ENCODE measurements at places on chromosomes 5 and 9.
A peak's percentile ranks its signal among the peaks of the same experiment; 100 is the strongest.

GRCh38 chr5:180209137-180209581 lies at the start of gene RASGEF1C:
Gene RASGEF1C, minus strand, starts transcription at chr5:180209211. Its CDS starts 71,159 bp downstream, at chr5:180138052.
- no peak for DNase-seq

GRCh38 chr5:21681911-21682310 lies 1171.2 kb downstream of the CDH12 start:
- DNase-seq = no peak

- DNase-seq = no peak
These were observed 1.5 kb upstream of the TMED7 start for GRCh38 chr5:115627295-115627865.

GRCh38 chr9:78566948-78567675 lies 270.2 kb downstream of the PSAT1 start:
- no peak for DNase-seq

GRCh38 chr5:93704996-93705395 lies 36.4 kb downstream of the POU5F2 start:
- no peak for DNase-seq

- DNase-seq = no peak
These were observed 12.4 kb upstream of the NFIB start for GRCh38 chr9:14326264-14326826.

DNA sequence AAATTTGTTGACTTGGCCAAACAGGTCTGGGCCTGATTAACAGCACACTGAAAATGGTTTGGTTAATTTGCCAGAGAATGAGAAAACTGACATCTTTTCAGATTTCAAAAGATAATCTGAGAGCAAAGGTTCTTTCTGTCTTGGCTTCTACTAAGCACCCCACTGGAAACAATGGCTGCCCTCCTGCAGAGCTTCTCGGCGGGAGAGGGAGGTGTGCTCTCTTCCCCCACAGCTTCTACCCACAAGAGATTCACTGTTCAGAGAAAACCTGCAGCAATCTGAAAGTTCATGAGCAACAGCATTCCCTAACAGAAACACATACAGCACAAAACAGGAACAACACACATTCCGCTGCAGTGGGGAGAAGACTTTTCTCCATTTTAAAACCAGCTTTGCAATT lies 3.0 kb downstream of the DNAH5 start:
- no peak for DNase-seq

GRCh38 chr5:168266016-168266415 lies 25.4 kb upstream of the WWC1 start:
- DNase-seq = no peak

DNA sequence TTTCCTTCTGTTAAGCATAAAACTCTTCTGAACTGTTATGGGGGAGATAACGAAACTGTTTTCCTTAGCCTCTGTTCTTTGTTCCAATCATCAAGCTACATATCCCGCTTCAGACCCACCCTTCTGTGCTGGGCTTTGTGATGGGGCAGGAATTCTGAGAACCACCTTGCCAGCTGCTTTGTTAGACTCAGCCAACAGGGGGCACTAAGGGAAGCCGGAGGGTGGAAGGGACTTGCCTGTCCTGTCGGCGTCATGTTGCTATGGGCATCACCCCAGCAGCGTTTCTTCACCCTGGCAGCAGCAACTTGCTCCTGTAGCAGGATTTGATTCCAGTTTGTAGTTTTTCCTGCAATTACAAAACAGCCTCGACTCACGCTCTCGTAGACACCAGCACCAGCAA lies 169.1 kb downstream of the CAAP1 start:
- no peak for DNase-seq

- DNase-seq = peak; percentile 63
These were observed 53.2 kb downstream of the TRIP13 start for GRCh38 chr5:945691-946551.

DNA sequence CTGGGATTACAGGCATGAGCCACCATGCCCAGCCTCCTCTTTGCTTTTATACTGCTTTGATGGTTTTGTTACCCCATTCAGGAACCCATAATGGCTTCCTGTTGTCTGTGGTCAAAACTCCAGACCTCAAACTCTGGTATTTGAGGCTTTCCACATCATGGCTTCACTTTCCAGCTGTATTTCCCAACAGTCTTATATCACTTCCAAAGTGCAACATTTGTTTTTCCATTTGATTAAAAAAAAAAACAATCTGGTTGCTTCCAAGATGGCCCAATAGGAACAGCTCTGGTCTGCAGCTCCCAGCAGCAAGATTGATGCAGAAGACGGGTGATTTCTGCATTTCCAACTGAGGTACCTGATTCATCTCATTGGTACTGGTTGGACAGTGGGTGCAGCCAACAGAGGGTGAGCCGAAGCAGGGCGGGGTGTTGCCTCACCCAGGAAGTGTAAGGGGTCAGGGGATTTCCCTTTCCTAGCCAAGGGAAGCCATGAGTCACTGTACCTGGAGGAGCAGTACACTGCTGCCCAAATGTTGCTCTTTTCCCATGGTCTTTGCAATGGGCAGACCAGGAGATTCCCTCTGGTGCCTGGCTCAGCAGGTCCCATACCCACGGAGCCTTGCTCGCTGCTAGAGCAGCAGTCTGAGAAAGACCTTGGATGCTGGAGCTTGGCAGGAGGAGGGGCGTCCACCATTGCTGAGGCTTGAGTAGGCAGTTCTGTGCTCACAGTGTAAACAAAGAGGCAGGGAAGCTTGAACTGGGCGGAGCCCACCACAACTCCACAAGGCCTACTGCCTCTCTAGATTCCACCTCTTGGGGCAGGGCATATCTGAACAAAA lies 458.4 kb downstream of the KDM4C start:
- DNase-seq = no peak

DNA sequence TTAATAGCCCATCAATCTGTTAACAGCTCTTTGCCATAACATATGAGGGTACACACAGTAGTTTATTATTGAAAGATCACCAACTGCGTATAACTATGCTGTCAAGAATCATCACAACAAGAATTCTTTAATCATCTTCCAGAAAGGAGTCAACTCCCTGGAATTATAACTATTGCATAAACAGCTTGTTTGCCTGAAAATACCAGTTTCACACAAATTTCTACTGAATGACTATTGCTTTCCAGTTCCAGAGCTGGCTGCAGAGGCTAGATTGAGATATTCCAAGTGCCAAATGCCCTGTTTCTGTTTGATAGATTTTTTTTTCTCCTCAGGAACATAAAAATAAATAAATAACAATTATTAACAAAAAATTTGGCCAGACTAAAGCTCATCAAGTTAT lies 444.7 kb downstream of the TLE1 start:
- no peak for DNase-seq

DNA sequence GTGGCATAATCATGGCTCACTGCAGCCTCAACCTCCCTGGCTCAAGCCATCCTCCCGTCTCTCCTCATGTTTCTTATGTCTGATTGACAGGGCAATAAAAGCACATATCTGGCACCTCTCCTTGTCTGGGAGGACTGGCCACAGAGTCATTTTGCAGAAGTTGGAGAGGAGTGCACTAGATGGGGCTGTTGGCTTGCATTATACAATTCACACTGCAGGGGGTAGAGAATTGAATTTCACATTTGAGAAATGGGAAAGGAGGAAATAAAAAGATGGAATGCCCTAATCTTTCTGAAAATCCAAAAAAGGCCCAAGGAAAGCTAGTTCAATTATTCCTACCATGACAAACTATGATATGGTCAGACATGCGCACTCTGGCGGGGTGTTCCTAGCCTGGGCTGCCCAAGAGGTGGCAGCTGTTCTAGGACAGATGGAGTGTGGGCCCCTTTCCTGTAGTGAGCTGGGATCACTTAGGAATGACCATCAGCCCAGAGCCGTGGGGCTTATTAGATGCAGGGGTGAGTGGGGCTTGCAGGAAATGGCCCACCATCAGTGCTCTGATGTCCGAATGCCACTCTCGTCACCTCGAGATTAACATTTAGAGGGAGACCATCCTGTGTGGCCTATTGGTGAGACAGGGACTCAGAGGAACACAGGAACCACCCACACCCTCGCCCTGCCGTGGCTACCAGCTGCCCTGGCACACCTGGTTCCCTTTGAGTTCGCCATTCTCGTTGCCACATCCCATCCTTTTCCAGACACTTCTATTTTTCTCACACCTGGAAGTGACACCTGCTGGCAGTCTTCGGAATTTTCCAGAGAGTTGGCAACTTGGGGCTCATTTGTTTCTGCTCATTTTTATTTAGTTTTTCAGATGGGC lies 21.8 kb upstream of the ANKRD18A start:
- DNase-seq = no peak

GRCh38 chr5:1842004-1842819 lies 40.5 kb downstream of the IRX4 start:
- DNase-seq = no peak

DNA sequence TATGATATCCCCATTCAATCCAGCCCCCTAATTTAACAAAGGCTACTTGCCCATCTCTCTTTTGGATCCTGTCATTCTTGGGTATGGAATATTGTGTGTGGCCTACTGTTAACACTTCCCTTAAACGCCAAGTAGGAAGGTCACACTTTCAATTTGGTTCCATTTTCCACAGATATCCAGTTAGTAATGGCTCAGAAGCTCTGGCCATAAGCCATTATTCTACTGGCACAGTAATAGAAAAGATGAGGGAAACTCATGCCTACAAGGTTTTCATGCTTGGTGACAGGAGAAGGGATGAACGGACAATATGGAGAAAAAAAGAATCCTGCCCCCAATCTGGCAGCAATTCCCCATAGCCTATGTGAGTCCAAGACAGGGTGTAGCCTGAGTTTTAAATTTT lies 227.6 kb downstream of the CRB2 start:
- DNase-seq = no peak

DNA sequence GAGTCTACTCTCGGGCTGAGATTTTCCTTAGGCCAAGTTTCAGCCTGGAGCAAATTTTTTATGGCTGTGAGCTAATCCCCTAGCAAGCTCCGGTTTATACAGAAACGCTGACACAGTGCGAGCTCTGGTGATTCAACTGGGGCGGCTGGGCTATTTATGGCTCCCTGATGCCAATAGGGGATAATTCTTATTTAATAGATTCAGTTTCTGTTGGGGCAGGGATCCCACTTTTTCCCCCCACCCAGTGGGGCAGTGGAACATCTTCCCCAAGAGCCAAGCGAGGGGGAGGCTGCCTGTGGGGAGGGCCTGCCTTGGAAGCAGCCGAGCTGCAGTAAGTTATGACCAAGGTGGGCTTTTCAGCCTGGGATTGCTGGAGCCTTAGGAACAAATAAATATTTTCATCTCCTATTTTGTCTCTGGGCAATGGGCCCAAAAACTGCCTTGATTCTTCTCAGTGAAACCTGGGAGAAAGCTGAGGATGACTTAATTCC lies 129.1 kb downstream of the MACROH2A1 start:
- DNase-seq = no peak

DNA sequence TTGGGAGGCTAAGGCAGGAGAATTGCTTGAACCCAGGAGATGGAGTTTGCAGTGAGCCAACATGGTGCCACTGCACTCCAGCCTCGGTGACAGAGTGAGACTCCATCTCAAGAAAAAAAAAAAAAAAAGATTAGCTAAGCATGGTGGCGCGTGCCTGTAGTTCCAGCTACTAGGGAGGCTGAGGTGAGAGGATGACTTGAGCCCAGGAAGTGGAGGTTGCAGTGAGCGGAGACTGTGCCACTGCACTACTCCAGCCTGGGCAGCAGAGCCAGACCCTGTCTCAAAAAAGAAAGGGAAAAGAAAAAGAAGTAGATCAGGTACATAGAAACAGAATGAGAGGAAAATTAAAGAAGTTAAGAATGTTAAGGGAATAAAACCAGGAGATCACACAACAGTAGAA lies 927.1 kb upstream of the DMAC1 start:
- DNase-seq = no peak

DNA sequence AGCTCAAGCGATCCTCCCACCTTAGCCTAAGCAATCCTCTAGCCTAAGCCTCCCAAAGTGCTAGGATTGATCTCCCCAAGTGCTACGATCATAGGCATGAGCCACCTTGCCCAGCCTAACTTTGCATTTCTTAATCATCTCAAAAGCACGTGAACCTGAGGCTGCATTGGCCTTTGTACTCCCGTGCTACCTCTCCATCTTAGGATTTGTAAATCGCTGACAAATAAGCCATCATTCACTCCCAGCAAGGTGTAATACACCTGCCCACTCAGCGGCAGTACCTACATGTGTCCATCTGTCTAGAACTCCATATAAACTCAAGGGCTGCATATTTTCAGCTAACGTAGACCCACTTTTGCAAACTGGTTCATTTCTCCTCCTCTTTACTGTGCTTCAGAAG lies 2.8 kb downstream of the ANKH start:
- DNase-seq = no peak

- DNase-seq = no peak
These were observed 97.6 kb upstream of the GRHPR start for GRCh38 chr9:37324691-37325490.
